NAMALWA (cell line): ENCODE measurements at places on chromosomes 5 and 9.

DNA sequence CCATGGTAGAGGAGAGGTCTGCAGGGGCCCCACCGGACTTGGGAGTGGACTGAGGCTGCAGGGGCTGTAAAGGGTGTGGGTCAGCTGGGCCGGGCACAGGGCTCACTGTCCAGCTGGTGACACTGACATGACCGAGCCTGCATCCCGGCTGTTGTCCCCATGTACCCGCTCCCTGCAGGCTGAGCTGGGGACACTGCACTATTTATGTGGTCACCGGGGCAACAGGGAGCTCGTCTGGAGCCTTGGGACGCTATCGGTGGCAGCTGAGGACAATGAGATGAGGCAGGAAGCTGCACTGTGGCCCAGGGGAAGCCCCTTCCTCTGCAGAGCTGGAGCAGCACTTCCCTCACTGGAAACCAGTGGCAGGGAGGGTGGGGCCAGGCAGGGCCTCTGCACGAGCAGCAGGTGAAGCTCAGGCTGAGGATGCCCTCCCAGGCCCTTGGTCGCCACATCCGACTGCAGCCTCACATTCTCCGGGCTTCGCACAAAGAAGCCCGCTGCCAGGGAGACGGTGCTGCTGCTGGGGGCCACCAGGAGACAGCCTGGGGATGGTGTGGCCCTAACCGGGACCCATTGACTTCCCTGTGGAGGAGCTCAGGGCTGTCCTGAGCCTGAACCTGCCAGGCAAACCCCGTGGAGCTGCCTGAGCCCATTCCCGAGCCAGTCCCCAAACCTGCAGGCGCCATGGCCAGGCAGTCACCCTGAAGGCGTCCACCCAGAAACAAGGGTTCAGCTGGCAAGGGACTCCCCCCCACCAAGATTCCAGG, 26.4 kb downstream of the ZDHHC11B start:
- DNase-seq: no peak

DNA sequence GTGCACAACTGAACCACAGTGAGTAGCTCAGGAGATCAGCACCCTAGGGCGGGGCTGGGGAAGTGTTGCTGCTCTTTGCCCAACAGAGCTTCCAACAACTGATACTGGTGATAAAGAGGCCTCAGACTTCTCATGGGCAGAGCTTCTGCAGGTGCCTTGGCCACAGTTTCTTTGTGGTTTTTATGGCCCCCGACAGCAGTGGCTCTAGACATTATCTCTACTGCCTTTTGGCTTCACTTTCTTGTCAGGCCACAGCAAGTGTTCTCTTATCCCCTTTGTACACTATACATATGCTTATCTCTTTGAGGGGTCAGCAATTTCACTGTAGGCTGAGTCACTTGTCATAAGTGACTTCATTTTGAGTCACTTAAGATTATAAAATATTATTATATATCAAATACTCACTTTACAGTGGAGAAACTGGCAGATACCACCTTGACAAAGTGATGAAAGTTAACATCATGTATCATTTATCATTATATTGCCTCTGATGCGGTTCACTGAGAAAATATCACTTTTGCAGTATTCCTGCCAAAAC, 90.9 kb upstream of the COX7C start:
- DNase-seq: peak; percentile 7

- DNase-seq: no peak
These were observed 633.0 kb upstream of the C9orf72 start for GRCh38 chr9:28206280-28206679.

GRCh38 chr5:145976431-145977155, 40.2 kb downstream of the SH3RF2 start:
- no peak for DNase-seq

DNA sequence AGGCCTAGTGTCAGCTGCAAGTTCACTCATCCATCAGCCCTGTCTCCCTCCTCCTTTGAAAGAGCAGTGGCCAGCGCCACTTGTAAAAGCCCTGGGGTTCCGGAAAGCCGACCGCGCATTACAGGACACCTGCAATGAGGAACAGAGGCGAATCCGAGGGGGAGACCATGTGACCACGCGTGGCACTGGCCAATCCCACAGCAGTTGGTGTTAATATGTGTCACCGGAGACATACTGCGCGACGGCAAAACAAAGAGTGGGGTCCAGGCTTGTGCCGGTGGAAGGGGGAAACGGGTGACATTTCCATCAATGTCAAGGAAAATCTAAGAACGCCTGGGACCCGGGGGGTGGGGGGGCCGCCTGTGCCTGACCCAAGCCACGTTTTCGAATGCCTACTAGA, 480.8 kb downstream of the SPATA31A7 start:
- DNase-seq: no peak

DNA sequence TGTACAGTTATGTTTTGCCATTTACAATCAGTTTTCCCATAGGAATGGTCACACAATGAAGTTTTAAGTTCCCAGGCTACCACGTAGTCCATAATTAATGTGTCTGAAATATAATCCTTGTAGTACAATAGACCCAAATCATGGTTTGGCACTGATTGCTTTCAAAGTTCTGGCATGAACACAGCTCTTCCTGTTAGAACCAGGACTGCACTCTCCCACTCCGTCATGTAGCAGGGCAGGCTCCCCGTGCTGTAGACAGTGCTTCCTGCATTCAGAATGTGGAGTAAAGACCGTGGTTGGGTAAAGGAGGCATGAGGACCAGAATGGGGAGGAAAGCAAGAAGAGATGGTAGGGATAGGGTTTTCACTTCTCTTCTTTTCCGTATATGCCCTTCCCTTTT, 4.0 kb downstream of the SEC61B start:
- DNase-seq: no peak

DNA sequence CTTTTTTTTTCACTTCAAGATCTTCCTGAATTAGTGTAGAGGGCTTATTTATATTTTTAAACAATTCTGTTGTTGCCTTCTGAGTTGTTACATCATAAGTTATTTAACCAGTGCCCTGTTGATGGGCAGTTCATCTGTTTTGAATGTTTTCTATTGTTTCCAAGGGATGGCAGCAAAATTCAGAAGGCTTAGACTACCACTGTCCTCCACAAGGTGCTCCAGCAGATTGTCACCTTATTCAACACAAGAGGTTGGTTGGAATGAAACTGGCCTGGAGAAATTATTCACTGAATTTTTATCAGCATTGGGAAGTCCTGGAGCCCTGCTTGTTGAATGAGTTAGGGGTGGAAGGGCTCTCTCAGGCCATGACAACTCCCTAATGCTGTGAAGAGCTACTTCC, 1.3 kb upstream of the KLHL9 start:
- DNase-seq: peak; percentile 24

GRCh38 chr5:22390888-22391287, 462.3 kb downstream of the CDH12 start:
- no peak for DNase-seq

GRCh38 chr5:120199559-120199958, 264.5 kb upstream of the PRR16 start:
- no peak for DNase-seq
